Activated T-cell treated with anti-CD3 and anti-CD28 coated beads, Interleukin-2, amount 50 U/mL, for 72 hours (primary cell): ENCODE measurements at places on chromosomes 13 and 19. TPM values are rescaled to one million over a fixed set of nuclear protein-coding genes. Genes with fewer than 3 reads are reported as not detected.

DNA sequence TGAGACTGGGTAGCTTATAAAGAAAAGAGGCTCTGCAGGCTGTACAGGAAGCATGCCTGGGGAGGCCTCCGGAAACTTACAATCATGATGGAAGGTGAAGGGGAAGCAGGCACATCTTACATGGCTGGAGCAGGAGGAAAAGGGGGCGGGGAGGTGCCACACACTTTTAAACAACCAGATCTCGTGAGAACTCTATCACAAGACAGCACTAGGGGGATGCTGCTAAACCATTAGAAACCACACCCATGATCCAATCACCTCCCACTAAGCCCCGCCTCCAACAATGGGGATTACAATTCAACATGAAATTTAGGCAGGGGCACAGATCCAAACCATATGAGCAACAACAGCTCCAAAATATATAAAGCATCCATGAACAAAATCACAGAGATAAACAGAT is 46.5 kb upstream of the GTF2F2 start:
- H3K27me3 ChIP-seq, result peaks cover 24% of the 10 kb centered on the region
- no peak overlapping the region for H3K4me3 ChIP-seq
- H3K4me1 ChIP-seq, result no peaks in the 10 kb centered on the region
- DNase-seq, result no peak
- H3K27ac ChIP-seq, result no peak overlapping the region

DNA sequence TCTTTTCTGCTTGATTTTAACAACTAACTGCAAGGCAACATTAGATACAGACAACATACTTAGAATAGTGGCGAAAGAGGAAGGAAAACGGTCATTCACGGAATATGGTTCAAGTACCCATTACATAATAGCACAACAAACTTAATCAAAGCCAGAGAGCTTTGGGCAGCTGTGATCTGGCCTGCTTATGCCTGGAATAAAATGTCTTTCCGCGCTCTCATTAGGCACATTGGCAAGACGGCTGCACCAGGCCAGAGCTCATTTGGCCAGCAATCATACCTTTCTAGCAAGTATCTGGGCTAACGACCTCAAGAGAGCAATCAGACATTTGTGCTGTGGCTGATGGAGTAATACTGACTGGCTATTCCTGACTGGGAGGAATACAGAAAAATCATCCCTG is 112.8 kb downstream of the NALCN start:
- H3K4me3 ChIP-seq, result no peak overlapping the region
- no peak for DNase-seq
- H3K36me3 ChIP-seq, result no peaks in the 10 kb centered on the region
- no peaks in the 10 kb centered on the region for H3K4me1 ChIP-seq
- H3K27me3 ChIP-seq, result no peaks in the 10 kb centered on the region

The GRIK5 gene
- total RNA-seq, result 1.1 TPM

The WDR87 gene
- not detected for total RNA-seq

The CD209 gene
- not detected for total RNA-seq

The ADPRHL1 gene
- 2.1 TPM for total RNA-seq

The ATP4B gene
- not detected for total RNA-seq

The KRTDAP gene
- total RNA-seq, result not detected

The ZNF547 gene
- 4.5 TPM for total RNA-seq

DNA sequence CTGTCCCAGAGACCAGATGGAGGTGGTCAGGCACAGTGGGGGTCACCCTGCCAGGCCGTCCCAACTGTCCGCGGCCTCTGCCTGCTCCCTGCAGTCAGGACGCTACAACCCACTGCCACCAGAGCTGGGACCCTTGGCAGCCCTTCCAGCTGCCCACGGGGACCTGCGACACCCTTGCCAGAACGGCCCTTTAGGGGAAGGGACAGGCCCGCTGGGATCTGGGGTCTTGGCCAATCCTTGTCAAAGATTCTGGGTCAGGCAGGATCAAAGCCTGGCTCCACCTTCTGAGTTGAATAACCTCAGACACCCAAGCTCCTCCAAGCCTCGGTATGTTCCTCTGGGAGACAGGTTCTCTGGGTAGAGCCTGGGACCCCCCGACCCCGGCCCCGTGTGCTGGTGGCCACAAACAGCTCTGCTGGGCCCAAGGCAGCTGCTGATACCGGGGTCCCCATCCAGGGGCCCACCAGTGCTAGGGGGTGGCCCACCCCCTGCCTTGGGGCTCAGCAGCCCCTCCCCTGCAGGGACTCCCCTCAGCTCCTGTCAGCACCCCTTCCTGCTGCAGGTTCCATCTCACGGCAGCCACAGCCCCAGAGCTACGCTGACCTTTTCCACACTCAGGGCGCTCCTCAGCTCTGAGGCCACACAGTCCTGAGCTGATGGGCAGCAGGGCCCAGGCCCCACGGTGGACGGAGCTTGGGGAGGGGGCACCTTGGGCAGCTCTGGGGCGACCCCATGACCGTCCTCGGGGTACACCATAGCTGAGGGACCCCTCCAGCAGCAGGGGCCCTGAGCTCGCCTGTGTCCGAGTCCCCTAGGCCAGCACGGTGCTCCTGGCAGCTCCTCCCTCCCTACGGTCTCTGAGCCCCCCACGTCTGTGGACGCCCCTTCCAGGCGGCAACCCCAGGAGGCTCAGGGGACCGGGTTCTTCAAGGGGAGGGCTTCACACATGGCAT is 18.4 kb downstream of the SBNO2 start:
- no peaks in the 10 kb centered on the region for H3K36me3 ChIP-seq
- H3K4me1 ChIP-seq, result no peaks in the 10 kb centered on the region
- no peak overlapping the region for H3K4me3 ChIP-seq
- no peaks in the 10 kb centered on the region for H3K27me3 ChIP-seq
- DNase-seq, result no peak

GRCh38 chr19:55687281-55688201 is 12.5 kb downstream of the EPN1 start:
- H3K4me3 ChIP-seq, result no peak overlapping the region
- peaks cover 7% of the 10 kb centered on the region for H3K4me1 ChIP-seq
- no peak overlapping the region for H3K27ac ChIP-seq
- H3K27me3 ChIP-seq, result no peaks in the 10 kb centered on the region
- no peak for DNase-seq

GRCh38 chr19:3492131-3492839 is 8.2 kb downstream of the DOHH start:
- no peak for DNase-seq
- H3K36me3 ChIP-seq, result peaks cover 8% of the 10 kb centered on the region
- no peak overlapping the region for H3K27ac ChIP-seq
- no peak overlapping the region for H3K4me3 ChIP-seq

DNA sequence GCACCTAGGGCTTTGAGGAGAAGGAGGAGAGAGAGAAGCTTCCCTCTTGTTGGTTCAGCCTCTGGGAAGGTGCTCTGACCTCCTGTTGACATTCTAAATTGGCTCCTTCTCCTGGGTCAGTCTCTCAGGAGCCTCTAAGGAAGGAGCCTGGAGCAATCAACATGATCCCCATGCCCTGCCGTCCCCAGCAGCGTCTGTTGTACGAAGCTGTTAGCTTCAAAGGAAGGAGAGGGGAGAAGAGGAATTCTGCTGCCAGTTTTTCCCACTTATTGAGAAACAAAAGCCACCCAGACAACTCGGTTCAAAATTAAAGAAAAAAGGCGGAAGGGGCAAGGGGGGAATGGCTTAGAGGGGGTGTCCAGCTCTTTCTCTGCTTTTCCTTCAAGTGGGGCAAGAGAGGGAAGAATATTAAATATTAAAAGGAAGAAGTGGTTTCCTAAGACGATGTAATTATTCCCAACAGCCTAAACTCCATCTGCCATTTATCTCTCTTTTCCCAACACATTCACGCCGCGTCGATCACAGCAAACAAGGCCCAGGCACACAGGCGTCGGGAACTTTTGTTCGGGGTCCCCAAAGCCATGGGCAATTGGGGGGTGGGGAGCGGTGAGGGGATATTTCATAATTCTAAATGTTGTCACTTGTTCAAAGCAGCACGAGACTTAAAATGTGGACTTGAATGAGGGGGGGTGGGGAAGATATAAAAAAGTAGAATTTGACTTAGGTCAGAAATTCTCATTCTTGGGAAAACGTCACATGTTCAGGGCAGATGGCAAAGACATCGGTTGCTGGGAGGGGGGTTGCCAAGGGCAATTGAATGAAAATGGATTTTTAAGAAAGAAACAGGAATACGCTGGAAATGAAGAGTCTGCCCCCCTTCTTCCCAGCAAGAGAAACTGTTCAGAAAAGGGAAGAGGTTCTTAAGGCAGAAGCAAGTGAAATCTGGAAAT is 116.8 kb upstream of the CACNA1A start:
- H3K27me3 ChIP-seq, result peaks cover 57% of the 10 kb centered on the region
- DNase-seq, result no peak
- H3K27ac ChIP-seq, result no peak overlapping the region
- no peak overlapping the region for H3K4me3 ChIP-seq
- H3K36me3 ChIP-seq, result no peaks in the 10 kb centered on the region

The ZIC2 gene
- not detected for total RNA-seq

DNA sequence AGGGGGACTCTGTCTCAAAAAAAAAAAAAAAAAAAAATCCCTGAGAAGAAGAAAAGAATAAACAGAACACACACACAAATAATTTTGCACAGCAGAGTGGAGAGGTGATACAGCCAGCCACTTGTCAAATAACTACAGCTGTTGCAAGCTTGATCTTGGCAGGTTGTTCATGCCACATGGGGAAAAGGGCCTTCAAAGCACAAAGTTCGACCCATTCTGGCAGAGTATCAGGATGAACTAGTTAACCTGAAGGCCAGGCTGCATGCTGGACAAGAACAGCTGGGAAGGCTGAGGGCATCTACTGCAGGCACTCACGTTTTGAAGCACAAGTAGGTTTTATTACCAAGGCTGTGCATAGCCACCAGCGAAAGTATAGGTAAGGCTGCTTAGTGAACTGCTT is 104.1 kb downstream of the KCTD15 start:
- H3K4me1 ChIP-seq, result peaks cover 6% of the 10 kb centered on the region
- peaks cover 7% of the 10 kb centered on the region for H3K36me3 ChIP-seq
- H3K4me3 ChIP-seq, result no peak overlapping the region
- H3K27me3 ChIP-seq, result peaks cover 24% of the 10 kb centered on the region

The CEACAM20 gene
- total RNA-seq, result not detected

GRCh38 chr19:38619361-38620174 is 580 bp downstream of the EIF3K start:
- H3K4me1 ChIP-seq, result peaks cover 57% of the 10 kb centered on the region
- DNase-seq, result no peak
- peak overlapping the region; percentile 99 for H3K4me3 ChIP-seq
- H3K36me3 ChIP-seq, result peaks cover 33% of the 10 kb centered on the region
- no peaks in the 10 kb centered on the region for H3K27me3 ChIP-seq

DNA sequence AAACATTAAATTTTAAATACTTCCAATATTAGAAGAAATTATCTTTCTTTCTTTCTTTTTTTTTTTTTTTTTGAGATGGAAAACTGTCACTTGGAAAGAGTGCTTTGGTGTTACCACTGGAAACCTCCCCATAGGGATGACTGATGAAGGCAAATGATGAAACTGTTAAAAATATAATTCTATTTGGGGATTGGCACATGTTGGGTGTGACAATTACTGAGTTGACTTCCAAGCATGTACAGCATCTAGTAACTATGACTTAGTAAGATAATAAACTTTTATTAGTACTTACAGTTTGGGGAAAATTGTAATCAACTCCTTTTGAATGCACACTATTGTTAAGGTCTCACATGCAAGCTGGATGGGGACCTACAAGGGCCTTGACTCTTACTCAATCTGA is 592.5 kb downstream of the KCTD12 start:
- H3K4me3 ChIP-seq, result no peak overlapping the region
- H3K27ac ChIP-seq, result no peak overlapping the region
- no peaks in the 10 kb centered on the region for H3K36me3 ChIP-seq
- H3K27me3 ChIP-seq, result no peaks in the 10 kb centered on the region

DNA sequence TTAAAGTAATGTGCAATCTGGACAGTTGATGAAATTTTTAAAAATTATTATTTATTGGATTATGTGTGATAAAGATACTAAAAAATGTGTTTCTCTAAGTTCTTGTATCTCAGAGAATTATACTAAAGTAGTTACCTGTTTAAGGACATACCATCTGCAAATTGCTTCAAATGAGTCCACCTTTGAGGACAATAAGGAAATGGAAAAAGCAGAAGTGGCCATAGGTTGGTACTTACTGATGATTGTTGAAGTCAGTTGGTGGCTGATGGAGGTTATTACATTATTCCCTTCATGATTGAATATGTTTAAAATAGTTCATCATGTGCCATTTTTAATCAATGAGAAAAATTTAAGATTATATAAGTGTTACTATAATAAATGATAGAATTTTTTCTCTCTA is 367.0 kb downstream of the MYO16 start:
- H3K27ac ChIP-seq, result no peak overlapping the region
- no peaks in the 10 kb centered on the region for H3K4me1 ChIP-seq
- no peaks in the 10 kb centered on the region for H3K27me3 ChIP-seq

The JAK3 gene
- total RNA-seq, result 247 TPM
